ENCODE measurements at places on chromosomes 4 and X. TPM values are rescaled to one million over a fixed set of nuclear protein-coding genes. Genes with fewer than 3 reads are reported as not detected.

The BEND4 gene
- polyA plus RNA-seq, result 0.07 TPM

- no peak for DNase-seq
Observed at GRCh38 chr4:134610172-134610571, 408.6 kb upstream of the PABPC4L start.

DNA sequence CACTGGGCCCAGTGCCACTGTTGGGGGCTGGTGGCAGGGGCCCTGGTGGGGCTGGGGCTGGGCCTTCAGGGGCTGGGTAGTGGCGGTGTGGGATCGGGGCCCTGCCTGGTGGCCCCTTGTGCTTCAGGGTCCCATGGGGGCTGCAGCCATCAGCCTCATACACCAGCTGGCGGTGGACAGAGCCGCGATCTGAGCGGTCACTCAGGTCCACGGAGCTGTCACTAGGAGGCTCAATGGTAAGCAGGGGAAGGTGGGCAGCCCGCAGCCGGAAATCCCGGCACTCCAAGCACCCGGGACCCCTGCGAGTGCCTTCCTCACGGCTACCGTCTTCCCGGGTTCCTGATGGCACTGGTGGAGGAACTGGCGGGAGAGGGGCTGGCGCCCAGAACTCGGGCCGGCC lies 25.5 kb upstream of the KDM5C start:
- DNase-seq, result no peak

DNA sequence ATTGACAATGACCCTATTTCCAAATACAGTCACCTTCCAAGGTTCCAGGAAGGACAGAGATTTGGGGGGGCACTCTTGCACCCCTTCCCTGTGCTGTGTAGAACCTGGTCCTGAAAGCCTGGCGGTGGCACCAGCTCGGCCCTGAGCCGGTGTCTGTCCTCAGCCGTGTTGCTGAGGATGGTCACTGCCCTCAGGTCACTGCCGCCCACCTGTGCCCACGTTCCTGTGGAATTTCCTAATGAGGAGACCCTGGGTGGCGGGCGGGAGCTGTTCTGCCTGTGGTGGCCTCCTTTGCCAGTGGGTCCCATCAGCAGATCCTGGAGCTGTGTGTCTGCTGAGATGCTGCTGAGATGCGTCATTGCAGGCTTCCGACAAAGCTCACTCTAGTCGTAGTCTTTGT lies 32.9 kb downstream of the NELFA start:
- no peak for DNase-seq

GRCh38 chrX:45454290-45454689 lies 253.6 kb upstream of the DIPK2B start:
- DNase-seq, result no peak
